Spinal cord (tissue), 10 donors: ENCODE measurements at places on chromosomes 16 and 17. TPM values are rescaled to one million over a fixed set of nuclear protein-coding genes. Genes with fewer than 3 reads are reported as not detected.
A peak's percentile ranks its signal among the peaks of the same experiment; 100 is the strongest.

The MKS1 gene
- polyA plus RNA-seq: 29.0 TPM

The TMC6 gene
- polyA plus RNA-seq: 29.7 TPM

GRCh38 chr17:56994009-56994792, 16.3 kb downstream of the SCPEP1 start:
- H3K27me3 ChIP-seq: no peaks in the 10 kb centered on the region
- H3K4me3 ChIP-seq: no peak overlapping the region
- H3K36me3 ChIP-seq: no peaks in the 10 kb centered on the region
- no peak for DNase-seq

DNA sequence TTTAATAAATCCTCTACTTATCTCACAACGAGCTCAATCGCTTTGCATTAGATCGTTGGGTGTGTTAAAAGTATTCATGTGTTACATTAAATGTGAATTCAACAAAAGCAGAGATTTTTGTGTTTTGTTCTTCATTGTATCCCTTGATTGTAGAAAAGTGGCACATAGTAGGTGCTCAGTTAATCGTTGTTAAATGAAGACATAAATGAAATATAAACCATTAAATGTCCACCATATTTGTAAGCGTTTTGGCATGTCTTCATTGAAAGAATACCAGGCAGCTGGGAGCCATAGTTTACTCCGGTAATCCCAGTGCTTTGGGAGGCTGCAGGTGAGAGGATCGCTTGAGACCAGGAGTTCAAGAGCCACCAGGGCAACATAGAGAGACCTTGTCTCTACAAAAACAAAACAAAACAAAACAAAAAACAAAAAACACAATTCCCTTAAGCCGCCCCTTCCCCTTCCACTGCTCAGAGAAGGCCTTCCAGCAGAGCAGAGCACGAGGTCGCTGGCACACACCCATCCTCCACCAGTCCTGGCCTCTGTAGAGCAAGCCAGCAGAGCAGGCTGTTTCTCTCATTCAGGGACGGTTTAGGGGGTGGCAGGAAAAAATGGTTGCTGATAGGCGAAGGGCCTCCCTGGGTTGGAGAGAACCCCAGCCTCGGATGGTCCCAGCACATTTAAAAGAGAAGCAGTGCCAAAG, 673 bp upstream of the CHD9 start:
- peaks cover 24% of the 10 kb centered on the region for H3K4me1 ChIP-seq
- no peaks in the 10 kb centered on the region for H3K36me3 ChIP-seq
- peak overlapping the region; percentile 92 for H3K27ac ChIP-seq

GRCh38 chr17:57939797-57940196, 15.4 kb downstream of the CUEDC1 start:
- no peaks in the 10 kb centered on the region for H3K27me3 ChIP-seq
- H3K27ac ChIP-seq: peak overlapping the region; percentile 53
- H3K36me3 ChIP-seq: peaks cover 4% of the 10 kb centered on the region
- peaks cover 71% of the 10 kb centered on the region for H3K4me1 ChIP-seq
- no peak for DNase-seq

DNA sequence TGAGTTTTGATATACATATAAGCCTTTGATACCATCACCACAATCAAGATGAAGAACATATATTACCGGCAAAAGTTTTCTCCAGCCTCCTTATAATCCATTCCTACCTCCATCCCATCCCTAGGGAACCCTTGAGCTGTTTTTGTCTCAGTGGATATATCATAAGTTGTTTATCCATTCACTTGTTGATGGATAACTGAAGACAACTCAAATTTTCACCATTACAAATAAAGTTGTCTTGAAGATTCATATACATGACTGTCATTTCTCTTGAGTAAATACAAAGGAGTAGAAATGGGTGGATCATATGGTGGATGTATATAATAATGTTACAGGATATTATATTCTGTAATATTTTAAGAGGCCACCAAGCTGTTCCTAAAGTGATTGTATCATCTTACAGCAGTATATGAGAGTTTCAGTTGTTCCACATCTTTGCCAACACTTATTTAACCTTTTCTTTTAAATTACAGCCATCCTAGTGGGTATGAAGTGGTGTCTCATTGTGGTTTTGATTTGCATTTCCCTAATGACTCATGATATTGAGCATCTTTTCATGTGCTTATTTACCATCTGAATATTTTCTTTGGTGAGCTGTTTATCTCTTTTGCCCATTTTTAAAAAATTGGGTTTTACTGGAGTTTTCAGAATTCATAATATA, 17.4 kb downstream of the NF1 start:
- H3K27me3 ChIP-seq: no peaks in the 10 kb centered on the region
- no peak overlapping the region for H3K4me3 ChIP-seq
- no peak for DNase-seq
- no peaks in the 10 kb centered on the region for H3K36me3 ChIP-seq
- H3K4me1 ChIP-seq: peaks cover 3% of the 10 kb centered on the region
- H3K27ac ChIP-seq: no peak overlapping the region

DNA sequence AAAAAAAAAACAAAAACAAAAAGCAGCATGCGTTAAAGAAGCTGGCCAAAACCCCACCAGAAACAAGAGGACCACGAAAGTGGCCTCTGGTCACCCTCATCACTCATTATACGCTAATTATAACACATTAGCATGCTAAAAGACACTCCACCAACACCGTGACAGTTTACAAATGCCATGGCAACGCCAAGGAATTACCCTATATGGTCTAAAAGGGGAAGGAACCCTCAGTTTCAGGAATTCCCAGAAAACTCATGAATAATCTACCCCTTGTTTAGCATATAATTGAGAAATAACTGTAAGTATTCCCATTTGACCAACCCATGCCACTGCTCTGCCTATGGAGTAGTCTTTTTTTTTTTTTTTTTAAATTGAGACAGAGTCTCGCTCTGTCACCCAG, 77.6 kb downstream of the EMP2 start:
- H3K36me3 ChIP-seq: no peaks in the 10 kb centered on the region
- H3K27ac ChIP-seq: no peak overlapping the region
- H3K4me3 ChIP-seq: no peak overlapping the region

GRCh38 chr16:57498031-57498430, 11.7 kb upstream of the DOK4 start:
- H3K36me3 ChIP-seq: no peaks in the 10 kb centered on the region
- DNase-seq: no peak
- peaks cover 4% of the 10 kb centered on the region for H3K4me1 ChIP-seq
- H3K27me3 ChIP-seq: peaks cover 4% of the 10 kb centered on the region
- H3K4me3 ChIP-seq: no peak overlapping the region
